Activated CD4-positive, alpha-beta memory T cell treated with anti-CD3 and anti-CD28 coated beads for 36 hours (primary cell): ENCODE measurements at places on chromosomes 2 and 18.

GRCh38 chr2:68250196-68250595 is 2.1 kb downstream of the PPP3R1 start:
- no peak for DNase-seq

DNA sequence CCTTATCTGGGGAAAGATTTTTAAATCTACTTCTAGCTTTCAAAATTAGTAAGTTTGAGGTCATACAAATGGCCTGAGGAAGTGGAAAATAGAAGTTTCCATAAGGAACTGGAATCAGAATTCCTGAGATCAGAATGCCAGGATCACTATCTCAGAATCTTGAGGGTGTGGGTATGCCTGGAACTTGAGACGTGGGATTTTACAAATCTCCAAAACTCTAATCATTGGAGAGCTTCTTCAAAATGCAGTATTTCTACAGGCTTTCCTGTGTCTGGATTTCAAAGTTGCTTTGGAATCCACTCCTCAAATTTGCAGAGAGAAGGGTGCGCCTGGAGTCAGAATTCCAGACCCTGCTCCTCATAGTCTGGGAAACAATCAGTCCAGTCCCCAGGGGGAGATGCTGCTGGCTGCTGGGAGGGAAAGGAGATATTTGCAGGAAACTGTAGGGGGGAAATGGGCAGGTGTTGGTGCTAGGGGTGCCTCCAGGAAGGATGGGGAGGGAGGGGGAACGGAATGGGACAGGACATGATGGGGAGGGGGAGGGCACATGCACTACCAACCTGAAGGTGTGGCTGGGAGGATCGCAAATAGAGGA is 31.0 kb upstream of the CATIP start:
- DNase-seq, result no peak

GRCh38 chr18:58721566-58722239 is 50.4 kb downstream of the MALT1 start:
- no peak for DNase-seq

DNA sequence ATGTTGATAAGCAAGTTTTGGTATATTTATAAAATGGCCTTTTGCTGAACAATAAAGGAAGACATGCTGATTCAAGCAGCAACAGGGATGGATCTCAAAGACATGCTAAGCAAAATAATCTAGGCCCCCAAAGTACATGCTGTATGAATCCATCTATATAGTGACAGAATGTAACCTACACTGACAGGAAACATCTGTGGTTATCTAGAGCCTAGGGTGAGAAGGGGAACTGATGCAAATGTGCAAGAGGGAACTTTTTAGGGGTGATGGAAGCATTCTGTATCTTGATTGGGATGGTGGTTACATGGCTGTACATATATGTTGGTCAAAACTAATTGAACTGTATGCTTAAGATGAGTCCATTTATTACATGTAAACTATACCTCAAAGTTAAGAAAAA is 24.2 kb downstream of the CNRIP1 start:
- no peak for DNase-seq

DNA sequence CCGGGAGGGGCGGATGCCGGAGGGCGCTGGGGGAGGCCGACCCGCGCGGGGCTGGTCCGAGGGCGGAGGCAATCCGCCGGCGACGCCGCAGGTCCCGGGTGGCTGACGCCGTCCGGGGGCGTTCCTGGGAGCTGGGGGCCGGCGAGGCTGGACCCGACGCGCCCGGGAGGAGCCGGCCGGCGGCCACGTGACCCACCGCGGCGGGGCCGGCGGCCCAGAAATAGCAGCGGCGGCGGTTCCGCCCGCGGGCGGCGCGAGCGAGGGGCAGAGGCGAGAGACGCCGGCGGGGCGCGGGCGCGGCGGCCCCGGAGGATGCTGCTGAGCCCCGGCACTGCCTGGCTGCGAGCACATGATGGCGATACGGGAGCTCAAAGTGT is at the start of gene RAB31:
Gene RAB31 (plus strand): TSS at position 245 of the 377 bp plus-strand sequence. CDS start 105 bp downstream, at position 350.
- DNase-seq, result peak; percentile 24

DNA sequence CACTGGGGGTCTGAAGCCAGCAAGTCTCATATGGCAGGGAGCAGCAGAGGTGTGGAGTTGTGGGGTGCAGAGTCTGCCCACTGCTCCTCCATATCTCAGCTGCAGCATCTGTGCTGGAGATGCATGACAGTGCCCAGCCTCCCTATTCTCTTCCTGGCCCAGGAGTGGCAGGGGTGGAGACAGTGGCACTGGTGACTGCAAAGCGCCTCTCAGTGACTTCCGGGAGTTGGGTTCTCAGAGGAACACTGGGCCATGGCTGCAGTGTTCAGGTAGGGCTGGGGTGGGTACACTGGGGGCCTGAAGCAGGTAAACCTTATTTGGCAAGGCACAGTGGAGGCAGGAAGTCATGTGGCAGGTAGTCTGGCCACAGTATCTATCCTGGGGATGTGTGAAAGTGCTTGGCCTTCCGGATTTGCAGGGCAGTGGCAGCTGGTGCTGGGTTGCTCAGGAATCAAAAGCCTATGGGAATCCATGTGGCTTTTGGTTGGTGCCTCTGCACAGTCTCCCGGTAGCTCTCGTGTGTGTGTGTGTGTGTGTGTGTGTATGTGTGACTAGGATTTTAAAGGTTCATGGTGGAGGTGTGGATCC is 60.3 kb upstream of the THUMPD2 start:
- no peak for DNase-seq

DNA sequence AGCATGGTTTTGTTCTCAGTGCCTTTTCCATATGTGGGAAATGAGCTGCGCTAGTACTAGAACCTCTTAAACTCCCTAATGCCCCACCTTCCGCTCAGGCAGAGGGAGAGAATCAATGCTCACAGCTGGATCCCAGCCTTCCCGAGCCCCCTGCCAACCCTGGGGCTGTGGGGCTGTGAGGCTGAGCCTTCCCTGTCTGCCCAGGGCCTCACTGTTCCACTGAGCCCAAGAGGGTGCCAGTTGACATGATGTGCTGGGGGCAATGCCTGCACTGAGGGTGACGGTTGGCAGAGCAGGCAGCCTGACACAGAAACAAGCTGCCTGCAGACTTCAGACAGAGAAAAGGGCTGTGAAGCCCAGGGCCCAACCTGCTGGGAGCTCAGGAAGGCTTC is 602.4 kb upstream of the RAB6C start:
- no peak for DNase-seq

- peak; percentile 88 for DNase-seq
Measured at GRCh38 chr2:208040199-208041171, 15.2 kb upstream of the PLEKHM3 start.

GRCh38 chr2:199115169-199115568 is 342.6 kb downstream of the SATB2 start:
- DNase-seq, result no peak

DNA sequence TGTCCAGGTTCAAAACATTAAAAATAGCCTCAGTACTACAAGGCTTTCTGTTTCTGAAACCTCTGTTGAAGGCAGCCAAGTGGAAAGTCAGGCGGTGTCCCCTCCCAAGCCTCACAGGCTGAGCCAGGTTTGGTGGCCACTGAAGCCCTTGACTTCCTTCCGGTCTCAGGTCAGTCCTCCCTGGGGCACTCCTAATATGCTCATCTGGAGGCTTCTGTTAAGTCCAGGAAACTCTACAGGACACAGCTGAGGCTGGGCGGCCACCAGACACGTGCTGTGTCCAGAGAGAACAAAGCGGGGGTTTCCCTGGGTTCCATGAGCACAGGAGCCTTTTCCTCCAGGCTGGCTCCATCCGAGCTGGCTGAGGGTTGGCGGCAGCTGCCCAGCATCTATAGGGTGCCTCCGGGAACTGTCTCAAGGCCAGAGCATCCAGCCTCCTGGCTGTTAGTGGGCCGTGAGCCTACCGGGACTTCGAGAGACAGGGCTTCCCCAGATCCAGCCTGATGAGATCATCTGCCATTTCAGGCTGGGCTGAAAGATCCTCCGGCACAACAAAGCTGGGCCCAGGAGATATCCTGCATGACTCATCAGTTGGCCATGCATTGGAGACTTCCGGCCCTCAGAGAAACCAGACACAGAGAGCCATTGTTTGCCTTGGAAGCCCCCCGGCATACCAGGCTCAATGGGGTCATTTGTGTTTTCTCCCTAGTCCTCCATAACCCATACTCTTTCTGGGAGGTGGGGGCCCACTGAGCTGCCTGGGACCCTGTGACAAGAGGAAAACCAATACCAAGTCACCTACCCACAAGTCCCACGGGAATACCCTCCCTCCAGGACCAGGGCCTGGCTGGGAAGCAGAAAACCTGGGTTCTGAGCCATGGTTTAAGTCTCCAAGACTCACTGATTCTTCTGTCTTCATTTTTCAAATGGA is 71.7 kb downstream of the HS1BP3 start:
- DNase-seq, result no peak

- DNase-seq, result no peak
Measured at GRCh38 chr2:98387478-98387877, 41.2 kb downstream of the CNGA3 start.

DNA sequence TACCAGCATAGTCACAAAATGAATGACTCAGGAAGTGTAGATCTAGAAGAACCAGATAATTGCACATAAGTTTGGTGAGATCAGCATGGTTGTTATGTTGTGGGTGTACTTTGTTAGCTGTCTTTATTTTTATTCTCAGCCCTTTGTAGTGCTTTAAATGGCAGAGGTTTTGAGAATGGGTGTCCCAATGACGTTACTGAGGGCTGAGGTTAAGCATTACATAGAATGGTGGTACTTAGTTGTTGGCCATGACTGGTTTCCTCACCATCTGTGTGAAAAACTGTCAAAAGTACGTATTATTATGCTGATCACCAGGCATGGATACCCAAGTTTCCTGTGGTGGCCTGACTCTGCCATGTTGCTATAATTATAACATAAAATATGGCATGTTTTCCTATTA is 165.8 kb downstream of the UBE2E3 start:
- DNase-seq, result no peak

DNA sequence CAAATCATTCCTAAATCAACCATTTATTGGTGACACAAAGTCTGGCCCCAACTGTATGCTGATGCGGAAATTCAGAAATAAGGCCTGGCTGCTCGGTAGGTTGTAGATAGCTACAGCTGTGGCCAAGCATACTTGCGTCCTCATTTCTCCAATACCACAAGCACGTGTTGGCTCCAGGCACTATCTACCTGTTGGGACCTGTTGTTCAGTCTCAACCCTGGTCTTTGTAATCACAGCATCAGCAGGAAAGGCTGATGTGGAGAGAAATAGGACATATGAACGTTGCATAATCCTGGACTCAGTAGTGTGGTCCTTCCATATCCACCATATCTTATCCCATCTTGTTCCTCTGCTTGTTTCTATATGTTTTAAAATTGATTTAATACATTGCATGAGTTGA is 212.6 kb downstream of the PMAIP1 start:
- DNase-seq, result no peak

DNA sequence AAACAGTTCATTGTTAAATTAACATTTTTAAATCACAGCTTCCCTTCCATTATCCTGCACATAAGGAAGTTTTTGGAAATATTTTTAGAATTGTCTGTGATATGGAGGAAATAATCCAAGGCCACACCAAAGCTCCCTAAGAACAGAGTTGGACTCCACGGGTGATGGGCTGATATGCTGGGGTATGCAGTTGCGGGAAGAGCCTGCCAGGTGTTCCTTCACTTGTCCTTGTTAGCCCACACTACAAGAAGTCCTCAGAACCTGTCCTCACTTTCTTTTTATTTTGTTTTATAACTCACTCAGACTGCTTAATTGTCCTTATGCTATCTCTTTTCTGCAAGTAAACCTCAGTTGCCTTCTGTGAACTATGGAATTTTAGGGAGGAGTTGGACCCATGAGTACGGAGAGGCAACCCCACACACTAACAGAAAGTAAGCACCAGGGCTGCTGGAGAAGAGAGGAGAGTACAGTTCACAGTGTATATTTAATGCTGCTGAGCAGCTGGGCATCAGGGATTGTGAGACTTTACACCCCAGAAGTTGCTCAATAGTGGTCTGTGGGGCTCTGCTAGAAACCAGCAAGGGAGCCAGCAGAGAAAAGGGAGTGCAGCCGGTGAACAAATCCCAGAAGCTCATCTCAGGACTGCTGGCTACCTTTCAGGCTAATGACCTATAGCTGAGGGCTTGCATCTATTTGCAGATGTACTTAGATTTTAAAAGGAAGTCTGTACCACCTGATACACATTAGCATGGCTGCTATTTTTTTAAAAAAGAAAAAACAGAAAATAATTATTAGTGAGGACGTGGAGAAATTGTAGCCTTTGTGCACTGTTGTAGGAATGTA is 280.1 kb upstream of the STON1 start:
- no peak for DNase-seq

DNA sequence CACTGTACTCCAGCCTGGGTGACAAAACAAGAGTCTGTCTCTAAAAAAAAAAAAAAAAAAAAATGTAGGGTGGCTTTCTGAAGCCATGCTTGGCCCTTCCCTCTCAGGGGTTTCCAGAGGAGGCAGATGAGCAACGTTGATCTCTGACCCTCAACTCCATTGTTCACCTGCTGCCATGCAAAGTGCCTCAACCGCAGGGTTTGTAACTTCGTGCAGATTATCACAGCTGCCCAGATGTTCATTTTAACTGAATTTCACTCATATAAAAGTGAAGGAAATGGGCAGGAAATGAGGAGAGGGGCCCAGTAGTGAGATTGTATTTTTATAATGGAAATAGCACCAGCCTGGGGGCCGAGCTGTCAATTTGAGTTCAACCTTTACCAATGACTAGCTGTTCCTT is 14.9 kb upstream of the B3GNT2 start:
- no peak for DNase-seq

- no peak for DNase-seq
Measured at GRCh38 chr18:61531182-61531581, 198.0 kb downstream of the CDH20 start.

- no peak for DNase-seq
Measured at GRCh38 chr18:11108947-11109346, 40.4 kb downstream of the PIEZO2 start.

- DNase-seq, result peak; percentile 35
Measured at GRCh38 chr2:219125225-219125885, 35.3 kb downstream of the NHEJ1 start.

DNA sequence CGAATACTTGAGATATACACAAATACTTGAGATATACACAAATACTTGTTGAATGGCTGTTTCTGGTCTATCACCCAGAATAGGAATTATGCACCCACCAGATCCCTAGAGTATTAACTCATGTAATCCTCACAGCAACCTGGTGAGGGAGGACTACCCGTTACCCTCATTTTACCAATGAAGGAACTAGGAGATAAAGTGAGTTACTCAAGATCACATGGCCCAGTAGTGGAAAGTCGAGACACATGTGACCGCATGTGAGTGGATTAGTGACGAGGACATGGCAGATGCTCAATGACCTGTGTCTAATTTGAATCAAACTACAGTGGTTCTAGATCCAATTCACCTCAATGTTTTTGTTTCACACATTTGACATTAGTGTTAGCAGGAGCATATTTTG is 2.4 kb downstream of the MOGAT1 start:
- DNase-seq, result no peak

DNA sequence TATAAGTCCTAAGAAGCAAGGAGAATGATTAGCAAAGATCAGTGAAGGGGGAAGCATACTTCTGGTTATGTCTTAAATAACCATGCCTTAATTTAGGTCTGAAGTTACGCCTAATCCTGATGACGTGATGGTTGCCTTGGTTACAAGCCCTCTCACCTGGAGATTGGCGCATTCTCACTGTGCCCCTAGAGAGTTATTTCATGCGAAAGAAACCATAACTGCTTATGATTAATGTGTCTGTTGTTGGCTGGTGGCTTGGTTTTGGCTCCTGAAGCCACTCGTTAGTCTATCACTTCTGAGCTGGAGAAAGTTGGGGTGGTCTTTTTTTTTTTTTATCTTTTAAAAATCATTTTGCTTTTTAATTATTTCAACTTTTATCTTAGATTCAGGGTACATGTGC is 47.0 kb downstream of the TNFRSF11A start:
- DNase-seq, result no peak
